ENCODE measurements at places on chromosomes 2 and 18.
A peak's percentile ranks its signal among the peaks of the same experiment; 100 is the strongest.

- no peak for DNase-seq
Measured at GRCh38 chr2:9800975-9801726, 42.1 kb upstream of the TAF1B start.

GRCh38 chr2:143787674-143788073, 658.5 kb downstream of the ARHGAP15 start:
- peak; percentile 20 for DNase-seq

- no peak for DNase-seq
Measured at GRCh38 chr2:172072706-172073105, 12.6 kb upstream of the DLX1 start.

DNA sequence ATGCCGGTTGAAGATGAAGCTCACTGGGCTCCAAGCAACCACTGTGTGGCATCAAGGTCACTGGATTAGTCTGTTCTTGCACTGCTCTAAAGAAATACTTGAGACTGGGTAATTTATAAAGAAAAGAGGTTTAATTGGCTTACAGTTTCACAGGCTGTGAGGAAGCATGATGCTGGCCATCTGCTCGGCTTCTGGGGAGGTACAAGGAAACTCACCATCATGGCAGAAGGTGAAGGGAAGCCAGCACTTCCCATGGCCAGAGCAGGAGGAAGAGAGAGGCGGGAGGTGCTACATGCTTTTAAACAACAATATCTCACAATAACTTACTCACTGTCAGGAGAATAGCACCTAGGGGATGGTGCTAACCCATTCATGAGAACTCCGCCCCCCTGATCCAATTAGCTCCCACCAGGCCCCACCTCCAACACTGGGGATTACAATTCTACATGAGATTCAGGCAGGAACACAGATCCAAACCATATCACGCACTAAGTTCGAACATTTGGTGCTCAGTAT, 109.7 kb upstream of the MGAT5 start:
- no peak for DNase-seq

DNA sequence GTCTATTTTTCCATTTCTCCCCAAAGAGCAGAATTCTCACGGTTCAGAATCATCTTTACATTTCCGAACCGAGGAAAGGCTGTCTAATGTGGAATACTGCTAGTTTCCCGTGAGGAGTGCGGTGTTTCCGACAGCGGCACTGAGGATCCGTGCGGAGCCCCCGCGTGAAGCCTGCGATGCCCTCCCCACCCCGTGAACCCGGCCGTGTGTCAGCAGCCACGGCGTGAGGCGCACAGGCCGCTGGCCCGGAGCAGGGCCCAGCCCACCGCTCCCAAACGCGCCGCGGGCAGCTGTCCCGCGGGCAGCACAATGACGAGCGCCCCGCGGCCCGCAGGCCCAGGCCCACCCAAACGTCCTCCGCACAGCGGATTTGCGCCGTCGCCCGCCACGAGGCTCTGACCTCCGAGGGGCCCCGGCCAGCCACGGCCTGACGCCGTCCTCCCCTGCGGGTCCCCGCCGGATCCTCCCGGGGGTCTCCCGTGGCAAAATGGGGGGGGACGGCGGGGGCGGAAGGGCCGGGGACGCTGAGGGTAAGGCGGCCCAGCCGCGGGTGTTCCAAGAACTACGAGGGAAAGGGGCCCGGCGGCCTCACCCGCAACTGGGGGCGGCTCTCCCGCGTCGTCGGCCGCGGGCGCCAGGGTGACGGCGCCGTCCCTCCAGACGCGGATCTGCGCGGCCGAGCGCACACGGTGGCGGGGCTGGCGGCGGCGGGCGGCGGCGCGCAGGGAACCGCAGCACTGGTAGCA, 796 bp downstream of the SPIRE1 start:
- DNase-seq, result no peak

DNA sequence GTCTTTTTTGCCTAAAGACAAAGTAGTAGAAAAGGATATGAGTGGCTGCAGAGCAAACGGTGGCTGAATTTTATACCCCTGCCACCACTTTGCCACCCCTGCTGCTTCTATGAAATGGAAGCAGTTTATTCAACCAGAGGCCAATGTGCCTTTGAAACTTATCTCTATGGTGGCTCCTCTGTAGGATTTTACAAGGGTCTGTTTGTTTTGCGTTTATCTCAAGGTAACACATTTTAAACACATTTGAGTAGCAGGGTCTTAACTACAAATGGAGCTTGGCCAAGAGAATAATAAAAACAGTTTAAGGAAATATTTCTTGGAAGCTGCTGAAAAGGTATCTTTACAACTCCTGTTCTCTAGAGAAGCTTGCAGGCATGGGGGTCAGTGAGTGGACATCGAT, 6.1 kb downstream of the ALLC start:
- DNase-seq, result no peak

GRCh38 chr2:190961918-190962487, 52.0 kb downstream of the STAT1 start:
- DNase-seq, result no peak

- DNase-seq, result no peak
Measured at GRCh38 chr2:122692400-122693083, 937.1 kb downstream of the TSN start.

- no peak for DNase-seq
Measured at GRCh38 chr2:9574331-9574730, 18.7 kb upstream of the ADAM17 start.

- no peak for DNase-seq
Measured at GRCh38 chr18:5238371-5238976, 41.4 kb upstream of the AKAIN1 start.

DNA sequence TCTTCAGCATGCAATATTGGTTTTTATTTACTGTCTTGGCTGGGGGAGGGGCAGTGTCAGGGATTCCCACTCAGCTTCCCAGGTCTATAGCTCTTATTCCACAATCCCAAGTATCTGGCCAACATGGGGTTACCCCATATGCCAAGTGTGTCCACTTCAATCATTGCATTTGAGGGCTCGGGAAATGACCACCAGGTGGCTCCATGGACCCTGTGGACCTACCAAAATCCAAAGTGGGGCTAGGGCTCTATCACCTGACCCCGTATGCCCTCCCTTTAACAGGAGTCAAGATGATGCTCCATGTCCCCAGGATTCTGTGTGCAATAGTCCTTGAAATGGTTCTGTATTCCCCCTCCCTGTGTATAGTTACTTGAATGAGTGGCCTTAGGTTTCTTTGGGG, 12.1 kb upstream of the TRAF3IP1 start:
- no peak for DNase-seq

DNA sequence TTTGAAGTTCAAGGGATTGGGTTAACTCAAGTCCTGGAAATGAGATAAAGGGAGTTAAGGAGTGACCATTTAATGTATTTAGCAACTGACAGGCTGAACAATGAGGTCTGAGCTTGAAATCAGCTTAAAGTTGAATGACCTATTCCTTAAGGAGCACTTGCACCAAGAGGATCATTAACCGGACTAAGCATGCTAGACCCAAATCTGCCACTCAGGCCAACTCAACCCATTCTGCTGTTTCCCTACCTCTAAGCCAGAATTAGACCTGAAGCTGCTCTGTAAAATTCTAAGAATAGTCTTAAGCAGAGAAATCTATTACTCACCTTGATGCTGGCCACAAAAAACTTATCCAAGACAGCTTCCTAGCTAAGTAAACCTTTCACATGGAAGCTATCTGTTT, 59.8 kb downstream of the SPRED2 start:
- no peak for DNase-seq

- DNase-seq, result no peak
Measured at GRCh38 chr2:179233083-179233490, 31.5 kb downstream of the SESTD1 start.

DNA sequence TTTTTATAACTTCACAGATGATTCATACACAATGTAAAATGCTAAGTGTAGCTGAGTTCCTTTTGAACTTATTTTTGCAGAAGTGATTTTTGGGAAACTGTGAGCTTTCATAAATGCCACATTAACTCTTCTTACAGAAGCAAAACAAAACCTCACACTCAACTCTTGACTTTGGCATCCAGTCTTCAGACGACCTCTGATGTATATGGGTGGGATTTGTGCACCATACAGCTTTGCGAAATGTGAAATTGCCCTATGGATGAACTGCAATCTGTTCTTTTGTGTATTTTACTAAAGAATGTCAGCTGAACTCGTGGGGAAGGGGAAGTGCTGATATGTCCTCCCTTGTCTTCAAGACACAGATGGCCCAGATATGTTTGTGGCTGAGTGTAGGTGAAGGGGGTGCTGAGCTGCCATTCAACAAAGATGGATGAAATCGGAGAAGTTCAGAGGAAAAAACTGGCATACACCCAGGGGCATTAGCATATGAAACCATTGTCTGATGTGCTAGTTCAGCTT, 218.3 kb downstream of the PTGR3 start:
- peak; percentile 65 for DNase-seq

Data from NCI-H2107 (cell line).